Gastroesophageal sphincter (tissue), 4 donors: ENCODE measurements at places on chromosomes 2 and 18.

GRCh38 chr2:176202491-176202890 is 14.0 kb downstream of the HOXD1 start:
- ATAC-seq: no peak

GRCh38 chr18:58967751-58968254 is 103.1 kb downstream of the ZNF532 start:
- no peak for ATAC-seq

- ATAC-seq: no peak
Measured at GRCh38 chr2:175167076-175167791, 769 bp downstream of the ATF2 start.

GRCh38 chr18:3329471-3329870 is 67.5 kb downstream of the MYL12B start:
- ATAC-seq: no peak

GRCh38 chr2:65708086-65708485 is 275.7 kb upstream of the SPRED2 start:
- ATAC-seq: no peak

GRCh38 chr18:63185984-63186383 is 133.6 kb downstream of the BCL2 start:
- no peak for ATAC-seq

DNA sequence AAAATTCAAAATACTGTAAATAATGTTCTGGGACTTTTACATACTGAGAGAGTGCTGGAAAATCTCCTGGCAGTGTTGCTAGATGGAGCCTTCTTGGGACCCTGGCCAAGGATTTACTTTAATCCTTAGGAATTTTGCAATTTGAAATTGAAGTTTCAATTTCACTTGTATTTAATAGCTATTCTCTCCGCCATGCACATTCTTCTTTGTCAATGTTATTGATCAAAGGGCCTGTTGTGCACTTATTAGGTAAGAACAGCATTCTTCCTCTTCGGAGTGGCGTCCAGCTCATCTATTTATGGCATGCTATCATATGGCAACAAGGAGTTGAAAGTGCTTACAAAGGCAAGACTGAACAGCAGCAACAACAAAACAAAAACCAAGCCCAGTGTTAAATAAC is 40.1 kb upstream of the SOS1 start:
- ATAC-seq: no peak

DNA sequence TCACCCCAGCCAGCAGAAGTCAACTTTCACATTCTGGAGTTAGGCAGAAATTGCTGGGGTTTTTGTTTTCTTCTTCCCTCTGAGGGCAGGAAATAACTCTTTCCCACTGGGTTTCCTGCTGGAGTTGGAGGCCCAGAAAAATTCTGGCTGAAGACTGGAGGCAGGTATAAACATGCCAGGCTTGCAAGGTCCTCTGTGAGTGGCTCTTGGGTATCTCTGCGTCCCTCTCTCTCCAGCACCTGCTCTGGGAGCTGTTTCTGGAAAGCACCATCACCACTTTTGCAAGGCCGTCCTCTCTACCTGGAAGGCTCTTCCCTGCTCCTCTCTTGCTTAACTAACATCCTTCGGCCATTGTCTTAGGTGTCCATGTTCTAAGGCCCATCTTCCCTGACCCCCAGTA is 91.0 kb downstream of the MCFD2 start:
- ATAC-seq: no peak

GRCh38 chr2:180505203-180505602 is 475.2 kb upstream of the UBE2E3 start:
- ATAC-seq: no peak

DNA sequence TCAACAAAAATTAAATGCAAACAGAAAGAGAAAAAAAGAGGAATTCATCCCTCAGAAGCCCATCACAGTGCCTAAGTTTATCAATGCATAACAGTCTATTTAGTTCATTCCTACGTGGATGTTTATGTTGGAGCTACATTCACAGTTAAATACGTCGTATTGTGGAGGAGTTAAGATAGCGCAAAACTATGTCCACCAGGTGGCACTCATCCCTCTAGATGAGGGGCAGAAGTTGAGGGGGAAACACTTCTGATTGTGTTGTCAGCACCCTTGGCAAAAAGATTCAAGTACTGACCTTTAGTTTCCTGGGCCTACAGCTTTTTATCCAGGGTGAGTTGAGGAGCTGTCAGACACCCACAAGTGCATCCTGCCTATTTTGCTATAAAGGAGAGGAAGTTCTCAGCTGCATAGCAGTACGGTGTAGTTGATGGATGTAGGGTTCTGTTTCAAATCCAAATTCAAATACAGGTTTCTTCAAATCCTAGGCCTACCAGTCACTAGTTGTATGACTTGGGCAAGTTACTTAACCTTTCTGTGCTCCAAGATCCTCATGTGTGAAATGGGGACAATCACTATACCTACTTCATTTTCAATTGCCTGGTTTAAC is 26.8 kb upstream of the MYO1B start:
- peak; percentile 34 for ATAC-seq

DNA sequence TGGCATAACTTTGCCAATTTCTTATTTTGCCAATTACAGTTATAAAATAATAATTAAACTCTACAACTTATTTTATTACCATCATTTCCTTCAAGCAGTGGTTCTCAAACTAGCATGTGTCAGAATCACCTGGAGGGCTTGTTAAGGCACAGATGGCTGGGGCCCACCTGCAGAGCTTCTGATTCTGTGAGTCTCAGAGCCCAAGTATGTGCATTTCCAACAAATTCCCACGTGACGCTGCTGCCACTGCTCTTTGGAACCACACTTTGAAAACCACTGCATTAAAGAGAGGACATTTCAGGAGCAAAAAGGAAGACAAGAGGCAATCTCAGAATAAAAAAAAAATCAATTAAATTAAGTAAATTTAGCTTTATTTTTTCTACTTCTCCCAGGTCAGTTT is 94.0 kb upstream of the HNRNPA3 start:
- ATAC-seq: no peak

DNA sequence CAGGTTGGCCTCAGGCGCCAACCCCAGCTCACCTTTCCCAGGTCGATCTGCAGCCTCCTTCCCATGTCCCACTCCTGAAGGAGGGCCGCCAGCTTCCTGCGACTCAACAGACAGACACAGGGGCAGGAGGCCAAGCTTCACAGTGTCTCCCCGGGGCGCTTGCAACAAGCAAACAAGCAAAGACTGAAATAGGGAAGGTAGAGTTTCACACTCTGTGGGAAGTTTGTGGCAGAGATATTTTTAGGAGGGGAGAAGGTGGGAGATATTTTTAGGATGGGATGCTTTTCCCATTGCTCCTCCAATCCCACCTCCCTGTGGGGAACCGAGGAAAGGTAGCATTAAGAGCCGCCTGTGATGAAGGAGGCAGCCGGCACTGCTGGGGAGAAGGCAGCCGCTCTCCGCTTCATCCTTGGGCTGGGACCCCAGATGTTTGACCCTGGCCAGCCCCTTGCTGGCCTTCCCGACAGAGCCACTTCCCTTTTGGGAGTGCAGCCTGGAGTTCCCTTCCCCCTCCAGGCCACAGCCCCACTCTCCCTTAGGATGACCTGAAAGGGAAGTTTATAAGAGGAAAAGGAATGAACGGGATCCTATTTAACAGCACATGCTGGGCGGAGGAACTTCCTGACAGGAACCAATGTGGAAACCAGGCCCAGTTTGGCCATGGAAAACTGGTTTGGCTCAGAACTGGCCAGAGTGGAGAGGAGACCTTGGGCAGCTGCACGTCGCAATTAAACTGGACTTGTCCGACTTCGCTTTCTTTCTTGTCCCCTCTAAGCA is 142.2 kb upstream of the SMAD2 start:
- ATAC-seq: peak; percentile 48

DNA sequence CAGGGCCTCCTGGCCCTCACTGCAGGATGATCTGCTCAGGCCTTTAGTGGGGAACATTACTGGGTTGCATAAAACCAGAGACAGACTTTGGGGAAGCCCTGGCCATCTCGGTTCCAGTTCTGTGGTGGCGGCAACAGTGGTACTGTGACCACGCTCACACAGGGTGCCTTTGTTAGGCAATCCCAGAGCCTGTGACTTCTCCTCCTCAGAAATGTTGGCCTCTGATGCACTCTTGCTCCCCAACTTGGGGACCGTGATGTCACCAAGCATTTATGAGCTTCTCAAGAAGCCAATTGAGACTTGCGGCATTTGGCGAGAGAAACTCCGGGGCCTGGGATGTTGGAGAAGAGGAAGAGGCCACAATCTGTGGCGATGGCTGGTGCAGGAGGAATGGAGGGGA is 80.9 kb upstream of the PKDCC start:
- ATAC-seq: peak; percentile 45

GRCh38 chr2:96817882-96818281 is 1.8 kb downstream of the CNNM3 start:
- no peak for ATAC-seq

DNA sequence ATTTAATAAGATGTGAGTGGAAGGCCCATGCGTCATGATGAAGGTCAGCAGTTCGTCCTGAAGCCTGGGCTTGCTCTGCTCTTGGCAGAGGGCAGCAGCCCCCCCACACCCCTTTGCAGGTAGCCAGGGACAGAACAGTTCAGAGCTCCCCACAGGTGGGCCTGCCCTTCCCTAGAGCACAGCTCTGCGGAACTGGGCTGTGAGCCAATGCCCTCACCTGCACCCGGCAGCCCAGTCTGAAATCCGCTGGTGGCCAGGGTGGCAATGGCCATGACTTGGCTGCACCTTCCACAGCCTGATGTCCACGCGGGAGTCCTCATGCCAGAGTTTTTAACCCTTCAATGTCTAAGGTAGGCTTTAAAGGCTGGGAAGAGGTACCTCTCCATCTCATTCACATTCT is 136.7 kb downstream of the ACKR3 start:
- ATAC-seq: no peak

- no peak for ATAC-seq
Measured at GRCh38 chr2:141041281-141041680, 1089.5 kb downstream of the LRP1B start.

DNA sequence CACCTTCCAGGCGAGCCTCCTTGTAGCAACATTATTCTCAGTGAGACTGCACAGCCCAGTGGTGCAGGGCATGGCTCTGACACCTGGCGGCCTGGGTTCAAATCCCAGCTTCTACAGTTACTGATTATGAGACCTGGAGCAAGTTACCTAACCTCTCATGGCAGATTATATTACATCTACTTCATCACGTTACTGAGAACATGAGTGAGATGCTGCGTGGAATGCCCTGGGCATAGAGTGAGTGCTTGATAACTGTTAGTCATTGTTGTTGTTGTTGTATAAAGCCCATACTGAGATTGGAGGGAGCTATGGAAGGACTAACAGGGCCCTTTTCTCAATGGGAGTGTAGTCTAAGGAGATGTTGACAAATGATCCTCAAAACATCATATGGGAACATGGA is 18.7 kb downstream of the PLCD4 start:
- no peak for ATAC-seq

GRCh38 chr2:136122661-136123060 is 4.7 kb upstream of the CXCR4 start:
- ATAC-seq: no peak

GRCh38 chr2:99711144-99711543 is 221.3 kb upstream of the REV1 start:
- peak; percentile 7 for ATAC-seq

DNA sequence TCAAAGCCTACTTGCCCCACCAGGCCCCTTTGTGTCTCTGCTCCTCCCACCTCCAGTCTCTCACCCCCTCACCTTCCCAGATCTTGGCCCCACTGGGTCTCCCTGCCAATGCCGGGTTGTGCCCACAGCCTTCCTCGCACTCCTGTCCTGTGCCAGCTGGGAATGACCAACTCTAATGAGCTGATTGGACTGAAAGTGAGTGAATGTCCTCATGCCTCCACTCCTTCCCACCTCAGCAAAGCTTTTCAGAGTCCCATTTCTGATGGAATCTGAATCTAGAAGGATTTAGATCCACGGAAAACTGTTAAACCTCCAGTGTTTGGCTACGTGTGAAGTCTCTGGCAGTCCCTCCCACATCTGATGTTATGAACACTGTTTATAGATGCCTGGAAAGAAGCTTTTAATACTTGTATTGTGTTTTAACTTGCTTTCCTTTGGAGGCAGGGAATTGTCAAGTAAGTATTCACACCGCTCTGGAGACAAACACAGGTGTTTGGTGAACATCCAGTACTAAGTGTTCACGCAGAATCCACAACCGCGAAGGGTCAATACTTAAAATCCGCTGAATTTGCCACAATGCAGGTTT is 103.9 kb downstream of the RTN4 start:
- no peak for ATAC-seq

- no peak for ATAC-seq
Measured at GRCh38 chr18:32174719-32175118, 15.1 kb upstream of the MEP1B start.

DNA sequence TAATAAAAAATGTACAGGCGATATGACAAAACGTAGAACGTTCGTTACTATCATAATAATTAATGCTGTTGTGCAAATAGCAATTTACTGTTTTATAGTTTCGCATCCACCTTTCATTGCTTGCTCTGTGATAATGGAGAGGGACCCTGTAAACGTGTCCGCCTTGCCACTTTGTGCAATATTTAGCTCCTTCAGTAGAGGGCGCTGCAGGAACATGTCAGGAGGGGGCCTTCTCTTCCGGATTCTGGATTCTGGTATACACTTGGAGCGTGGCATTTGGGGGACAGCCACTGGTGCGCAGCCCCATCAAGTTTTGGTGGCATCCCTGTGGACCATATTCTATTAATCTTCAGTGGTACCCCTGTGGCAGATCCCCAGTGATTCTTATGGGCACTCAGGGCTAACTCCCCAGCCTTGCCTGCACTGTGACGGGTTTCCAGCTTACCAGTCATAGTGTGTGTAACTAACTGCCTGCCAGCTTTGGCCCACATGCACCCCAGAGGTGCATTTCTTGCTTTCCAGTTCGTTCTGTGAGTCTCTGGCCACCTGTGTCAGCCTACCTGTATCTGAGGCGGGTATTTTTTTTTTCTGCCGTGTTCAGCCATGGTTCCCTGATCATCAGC is 140.3 kb downstream of the CYRIA start:
- ATAC-seq: no peak

GRCh38 chr2:120683081-120683480 is 52.6 kb upstream of the GLI2 start:
- ATAC-seq: no peak

- no peak for ATAC-seq
Measured at GRCh38 chr18:61892683-61893308, at the start of gene RNF152. Gene RNF152 (minus strand): TSS chr18:61893007. CDS start chr18:61816463, 76,544 bp downstream.
